ENCODE measurements at places on chromosomes 11 and 22. TPM values are rescaled to one million over a fixed set of nuclear protein-coding genes. Genes with fewer than 3 reads are reported as not detected.
A peak's percentile ranks its signal among the peaks of the same experiment; 100 is the strongest.

- no peak overlapping the region for H3K27ac ChIP-seq
- H3K4me3 ChIP-seq: no peak overlapping the region
- no peaks in the 10 kb centered on the region for H3K36me3 ChIP-seq
- H3K27me3 ChIP-seq: no peaks in the 10 kb centered on the region
- H3K4me1 ChIP-seq: peaks cover 25% of the 10 kb centered on the region
Observed at GRCh38 chr11:47854667-47855066, 6.5 kb upstream of the NUP160 start.

DNA sequence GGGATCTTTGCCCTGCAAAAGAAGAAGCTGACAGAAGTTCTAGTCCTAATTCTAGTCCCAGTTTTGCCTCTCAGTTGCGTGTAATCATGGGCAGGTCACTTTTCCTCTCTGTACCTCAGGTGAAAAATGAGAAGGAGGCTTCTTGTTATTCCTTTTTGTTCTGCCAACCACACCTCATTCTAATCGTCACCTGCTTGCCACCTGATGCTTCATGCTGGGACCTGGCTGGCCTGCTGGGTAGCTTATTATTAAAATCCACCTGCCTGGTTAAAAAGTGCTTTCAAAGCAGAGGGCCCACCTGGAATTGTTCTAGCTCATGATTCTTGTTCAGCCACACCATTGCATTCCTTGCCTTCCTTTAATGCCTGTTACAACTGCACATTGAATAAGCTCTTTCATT, 8.4 kb upstream of the ALG8 start:
- DNase-seq: no peak
- peaks cover 5% of the 10 kb centered on the region for H3K36me3 ChIP-seq
- H3K4me1 ChIP-seq: peaks cover 5% of the 10 kb centered on the region
- no peak overlapping the region for H3K4me3 ChIP-seq

The SYT13 gene
- not detected for total RNA-seq

- H3K27ac ChIP-seq: no peak overlapping the region
- peaks cover 16% of the 10 kb centered on the region for H3K4me1 ChIP-seq
- no peak for DNase-seq
Observed at GRCh38 chr22:20401376-20402014, 7.5 kb downstream of the ZNF74 start.

- peaks cover 29% of the 10 kb centered on the region for H3K4me1 ChIP-seq
- H3K27me3 ChIP-seq: no peaks in the 10 kb centered on the region
- no peak for DNase-seq
Observed at GRCh38 chr11:3015796-3016195, 23.7 kb upstream of the NAP1L4 start.

DNA sequence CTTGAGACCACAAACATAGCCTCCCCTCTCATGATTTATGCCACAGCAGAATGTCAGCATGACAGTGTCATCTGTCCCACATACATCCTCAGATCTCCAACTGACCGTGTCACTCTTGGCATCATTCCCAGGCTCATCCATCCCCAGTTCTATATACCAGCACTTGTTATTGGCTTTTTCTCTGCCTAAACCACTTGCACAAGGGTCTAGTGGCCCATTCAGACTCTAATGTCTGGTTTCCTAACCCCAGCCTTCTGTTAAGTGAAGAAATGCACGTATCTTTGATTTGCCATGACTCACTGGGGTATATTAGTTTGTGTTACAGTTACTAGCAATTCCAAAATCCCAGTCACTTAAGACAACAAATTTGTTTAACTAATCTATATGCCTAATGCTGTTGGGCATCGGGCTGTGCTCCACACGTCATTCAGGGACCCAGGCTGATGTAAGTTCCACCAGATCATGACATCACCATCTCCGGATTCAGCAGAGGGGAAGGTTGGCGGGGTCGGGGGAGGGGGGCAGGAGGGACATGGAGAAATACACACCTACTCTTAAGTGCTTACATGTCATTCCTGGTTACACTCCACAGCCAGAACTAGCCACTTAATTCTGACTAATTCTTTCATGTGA, 517.4 kb downstream of the BUD13 start:
- H3K4me3 ChIP-seq: no peak overlapping the region
- no peaks in the 10 kb centered on the region for H3K36me3 ChIP-seq
- no peaks in the 10 kb centered on the region for H3K4me1 ChIP-seq

DNA sequence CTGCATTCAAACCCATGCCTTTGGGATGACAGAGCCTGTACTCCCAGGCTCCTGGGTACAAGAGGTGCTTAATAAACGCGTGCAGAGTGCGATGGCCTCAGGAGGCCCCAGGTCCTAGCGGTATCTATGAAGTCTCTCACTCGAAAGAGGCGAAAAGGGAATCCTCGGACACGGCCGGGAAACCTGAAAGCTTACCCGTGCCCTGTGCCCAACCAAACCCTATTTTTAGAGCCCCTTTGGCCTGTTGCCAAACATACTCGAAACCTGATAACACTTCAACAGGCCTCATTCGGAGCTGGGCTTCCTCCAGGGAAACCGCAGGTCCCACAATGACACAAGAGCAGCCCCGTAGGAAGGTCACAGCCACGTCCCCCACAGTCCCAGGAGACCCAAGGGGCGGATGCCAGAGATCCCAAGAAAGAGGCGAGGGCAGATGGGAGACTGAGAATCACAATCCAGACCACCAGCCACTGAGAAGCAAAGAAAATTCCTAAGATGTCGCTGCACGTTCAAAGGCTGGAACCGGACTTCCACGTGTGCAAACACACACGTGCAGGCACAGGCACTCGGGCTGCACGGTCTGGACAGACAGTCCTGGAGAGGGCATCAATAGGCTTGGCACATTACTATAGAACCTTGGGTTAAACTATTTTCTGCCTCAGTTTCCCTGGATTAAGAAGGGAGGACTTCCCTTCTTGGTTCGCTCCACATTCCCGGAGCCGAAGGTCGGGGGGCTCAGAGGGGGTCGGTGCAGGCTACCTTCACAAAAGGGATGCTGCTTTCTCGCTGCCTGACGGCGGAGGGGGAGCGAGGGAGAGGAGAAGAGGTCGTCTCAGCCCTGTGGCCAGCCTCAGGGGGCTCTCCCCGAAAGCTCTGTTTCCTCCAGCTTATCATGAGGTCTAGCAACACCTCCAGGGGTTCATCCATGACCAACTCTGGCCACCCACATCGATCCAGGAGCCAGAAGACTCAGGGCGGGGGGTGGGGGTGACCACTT, 8.2 kb downstream of the PDGFB start:
- peak overlapping the region; percentile 40 for H3K4me3 ChIP-seq
- peaks cover under 1% of the 10 kb centered on the region for H3K36me3 ChIP-seq
- H3K27me3 ChIP-seq: peaks cover 66% of the 10 kb centered on the region
- H3K27ac ChIP-seq: no peak overlapping the region
- peak; percentile 17 for DNase-seq

- peak overlapping the region; percentile 98 for H3K27ac ChIP-seq
- peak overlapping the region; percentile 97 for H3K4me3 ChIP-seq
- H3K4me1 ChIP-seq: peaks cover 27% of the 10 kb centered on the region
- no peak for DNase-seq
- peaks cover 2% of the 10 kb centered on the region for H3K27me3 ChIP-seq
- peaks cover 17% of the 10 kb centered on the region for H3K36me3 ChIP-seq
Observed at GRCh38 chr22:41446057-41446501, 522 bp downstream of the TOB2 start.

The SPCS2 gene
- total RNA-seq: 172 TPM

The CHRM4 gene
- 1.2 TPM for total RNA-seq

All from activated T-helper 1 cell treated with anti-CD3 and anti-CD28 coated beads, Interleukin-12 subunit alpha, Interleukin-12 subunit beta, Interleukin-2, Interleukin-4 antibody, amounts not matched to agents 30 ng/mL and 10 ng/mL and 1 ng/mL, durations not matched to agents 14 hours and 24 hours and 36 hours (primary cell).